Inflammatory macrophage treated with lipopolysaccharide for 1 hour (primary cell): ENCODE measurements at places on chromosomes 2 and 18.
A peak's percentile ranks its signal among the peaks of the same experiment; 100 is the strongest.

- peak; percentile 89 for DNase-seq
Observed at GRCh38 chr2:61689568-61689967, 151.4 kb upstream of the XPO1 start.

- DNase-seq: no peak
Observed at GRCh38 chr2:21198637-21199036, 74.9 kb downstream of the TDRD15 start.

- no peak for DNase-seq
Observed at GRCh38 chr2:33107690-33108482, 161.1 kb downstream of the LTBP1 start.

GRCh38 chr2:75311521-75311920, 112.2 kb upstream of the TACR1 start:
- no peak for DNase-seq

DNA sequence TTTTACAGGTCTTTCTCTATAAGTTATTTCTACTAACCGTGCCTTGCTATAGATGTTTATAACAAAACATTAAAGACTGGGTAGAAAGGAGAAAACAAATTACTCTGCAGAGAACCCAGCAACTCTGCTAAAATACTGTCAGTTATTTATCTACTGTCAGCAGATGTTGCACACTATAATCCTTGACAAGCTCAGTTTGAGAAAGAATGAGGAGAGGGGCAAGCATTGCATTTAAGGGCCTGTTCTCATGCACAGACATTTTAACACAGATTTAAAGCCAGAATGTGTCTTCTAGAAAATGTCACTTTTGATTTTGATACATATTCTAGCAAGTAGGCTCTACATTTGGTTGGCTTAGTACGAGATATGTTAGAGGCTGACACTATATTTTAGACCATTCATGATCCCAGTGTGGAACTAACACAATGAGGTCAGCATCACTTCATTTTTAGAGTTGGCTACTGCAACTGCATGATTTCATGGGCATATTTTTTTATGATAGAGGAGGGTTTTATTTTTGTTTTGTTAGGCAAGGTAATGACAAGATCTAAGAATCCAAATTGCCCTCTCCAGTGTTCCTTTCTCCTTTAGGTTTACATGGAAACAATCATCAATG, 516.4 kb downstream of the ZEB2 start:
- no peak for DNase-seq

- no peak for DNase-seq
Observed at GRCh38 chr2:237350597-237350996, 63.4 kb downstream of the COL6A3 start.

- DNase-seq: no peak
Observed at GRCh38 chr2:182895798-182896197, 29.4 kb upstream of the FRZB start.

DNA sequence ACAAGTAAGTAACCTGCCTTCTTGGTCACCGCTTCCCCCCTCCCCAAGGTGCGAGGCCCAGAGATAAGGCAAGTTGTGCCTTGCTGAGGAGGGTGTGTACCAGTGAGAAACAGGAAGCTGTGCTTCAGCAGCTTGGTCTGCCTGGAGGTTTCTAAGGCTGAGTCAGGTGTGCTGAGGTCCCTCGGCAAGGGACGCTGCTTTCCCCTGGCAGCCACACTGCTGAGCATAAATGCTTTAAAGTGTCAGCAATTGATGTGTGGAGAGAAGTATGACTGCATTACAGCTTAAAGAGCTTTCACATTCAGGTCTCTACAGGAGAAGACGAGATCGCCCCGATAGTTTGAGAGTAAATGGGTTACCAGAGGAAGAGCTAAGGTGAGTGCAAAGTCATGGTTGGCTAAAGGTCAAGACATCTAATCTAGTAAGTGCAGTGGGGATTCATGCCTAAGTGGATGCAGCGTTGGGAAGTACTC, 86.9 kb downstream of the LIMS1 start:
- no peak for DNase-seq

DNA sequence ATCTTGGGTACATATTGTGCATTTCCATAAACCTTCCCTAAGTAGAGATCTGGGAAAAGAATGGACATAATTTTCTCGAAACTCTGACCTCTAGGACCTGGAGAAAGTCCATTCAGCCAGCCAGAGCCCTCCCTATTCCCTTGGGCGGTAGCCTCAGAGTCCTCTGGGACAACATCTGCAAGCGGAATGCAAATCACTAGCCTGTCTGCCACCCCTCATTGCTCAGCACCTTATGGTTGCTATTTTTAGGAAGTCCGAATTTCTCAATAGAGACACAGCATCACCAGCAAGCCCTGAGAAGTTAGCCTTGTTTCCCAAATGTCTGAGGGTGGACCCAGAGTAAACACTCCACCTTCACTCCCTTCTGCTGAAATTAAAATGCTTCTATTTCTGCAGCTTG, 17.6 kb upstream of the CD28 start:
- peak; percentile 68 for DNase-seq

- DNase-seq: no peak
Observed at GRCh38 chr2:56580242-56580641, 396.5 kb downstream of the CCDC85A start.

DNA sequence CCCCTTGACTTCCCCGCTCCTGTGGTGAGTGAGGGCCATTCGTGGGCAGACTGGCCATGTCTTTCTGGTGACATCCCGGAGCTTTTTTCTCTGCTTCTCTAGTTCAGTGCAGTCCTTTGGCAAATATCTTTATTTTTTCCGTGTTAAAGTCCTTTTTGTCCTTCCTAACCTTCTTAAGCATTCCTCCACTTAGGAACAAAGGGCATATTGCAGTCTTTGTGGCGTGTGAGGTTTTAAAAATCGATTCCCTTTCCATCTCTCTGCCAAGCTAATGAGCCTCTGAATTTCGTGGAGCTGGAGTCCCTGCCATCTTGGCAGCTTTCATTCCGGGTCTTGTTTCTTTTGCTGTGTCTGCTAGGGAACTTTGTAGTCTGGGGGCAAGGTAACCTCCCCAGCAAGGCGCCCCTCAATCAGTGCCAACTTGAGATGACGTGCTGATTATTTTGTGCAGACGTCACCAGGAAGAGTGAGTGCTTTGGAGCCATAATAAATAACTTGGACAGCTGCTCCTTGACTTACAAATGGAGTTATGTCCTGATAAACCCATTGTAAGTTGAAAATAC, 5.1 kb downstream of the CNNM3 start:
- DNase-seq: no peak
